ENCODE measurements at places on chromosomes 13 and 19.

DNA sequence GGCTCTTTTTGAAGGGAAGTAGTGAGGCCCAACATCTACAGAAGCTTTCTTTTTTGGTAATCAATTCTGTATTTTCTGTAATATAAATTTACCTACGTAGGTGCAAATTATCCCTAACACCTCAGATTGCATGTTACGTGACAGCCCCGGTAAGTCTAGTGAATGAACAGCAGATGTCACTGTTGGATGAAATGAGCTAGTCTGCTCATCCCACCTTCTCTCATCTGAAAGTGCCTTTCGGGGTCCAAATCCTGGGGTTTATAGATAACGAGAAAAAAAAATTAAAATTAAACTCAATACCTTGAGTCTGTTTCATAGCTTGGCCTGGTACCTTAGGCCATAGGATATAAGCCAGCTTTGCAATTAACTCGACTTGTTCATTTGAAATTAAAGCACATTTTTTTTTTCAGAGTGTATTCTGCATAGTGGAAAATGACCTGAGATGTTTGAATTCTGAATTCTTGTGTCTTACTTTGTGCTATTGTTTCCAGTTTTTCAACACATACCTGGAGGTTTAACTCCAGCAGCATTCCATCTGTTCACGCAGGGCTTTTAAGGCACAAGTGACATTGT is 548.2 kb downstream of the GPC5 start:
- DNase-seq, result no peak

GRCh38 chr13:48531416-48532255 is 1.2 kb downstream of the RCBTB2 start:
- no peak for DNase-seq

DNA sequence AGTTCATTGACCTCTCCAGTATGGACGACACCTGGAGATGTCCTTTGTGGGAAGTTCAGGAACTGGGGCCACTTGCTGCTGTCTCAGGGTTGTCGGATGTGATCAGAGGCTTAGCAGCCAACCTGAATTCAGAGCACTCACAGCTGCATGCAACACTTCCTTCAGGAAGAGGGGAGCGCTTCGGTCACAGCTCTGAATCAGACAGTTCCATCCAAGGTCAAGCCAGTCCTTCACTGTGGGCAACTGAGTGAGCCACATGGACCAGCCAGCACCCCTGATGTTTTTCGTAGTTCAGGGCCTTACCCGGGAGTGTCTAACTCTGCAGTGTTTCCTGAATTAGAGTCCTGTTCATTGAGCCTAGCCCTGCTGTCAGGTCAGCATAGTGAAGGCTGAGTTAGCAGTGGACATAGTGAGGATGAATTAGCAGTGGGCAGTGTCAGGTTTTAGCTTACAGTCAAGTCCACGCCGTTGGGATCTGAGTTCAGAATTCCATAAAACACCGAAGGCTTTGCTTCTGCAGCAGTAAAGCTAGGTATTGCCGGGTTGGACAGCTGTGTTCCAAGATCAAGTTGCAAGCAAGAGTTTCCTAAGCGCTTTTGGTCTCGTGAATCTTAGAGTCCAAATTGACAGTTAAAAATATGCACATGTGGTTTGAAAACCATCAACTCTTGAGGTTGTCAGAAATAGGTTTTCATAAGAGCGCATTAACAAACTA is 5.1 kb downstream of the ZNF555 start:
- DNase-seq, result no peak

DNA sequence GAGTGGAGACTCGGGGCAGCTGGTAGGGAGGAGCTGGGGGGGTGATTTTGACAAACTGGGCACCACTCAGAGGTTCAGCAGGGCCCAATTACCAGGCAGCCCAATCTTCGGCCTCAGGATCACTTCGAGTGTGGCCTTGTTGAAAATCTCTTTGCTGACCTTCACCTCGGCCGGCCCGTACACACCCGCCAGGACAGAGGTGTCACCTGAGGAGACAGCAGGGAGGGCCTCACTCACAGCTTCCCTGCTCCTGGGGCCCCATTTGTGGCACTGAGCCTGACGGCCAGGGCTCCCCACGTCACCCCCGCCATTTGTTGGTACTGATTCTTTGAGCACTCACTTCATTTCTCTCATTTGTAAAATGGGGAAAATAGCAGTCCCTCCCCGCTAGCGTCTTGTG is 4.4 kb downstream of the EXOSC5 start:
- DNase-seq, result no peak
